Sigmoid colon (tissue), 7 donors: ENCODE measurements at places on chromosomes 1 and 21.

DNA sequence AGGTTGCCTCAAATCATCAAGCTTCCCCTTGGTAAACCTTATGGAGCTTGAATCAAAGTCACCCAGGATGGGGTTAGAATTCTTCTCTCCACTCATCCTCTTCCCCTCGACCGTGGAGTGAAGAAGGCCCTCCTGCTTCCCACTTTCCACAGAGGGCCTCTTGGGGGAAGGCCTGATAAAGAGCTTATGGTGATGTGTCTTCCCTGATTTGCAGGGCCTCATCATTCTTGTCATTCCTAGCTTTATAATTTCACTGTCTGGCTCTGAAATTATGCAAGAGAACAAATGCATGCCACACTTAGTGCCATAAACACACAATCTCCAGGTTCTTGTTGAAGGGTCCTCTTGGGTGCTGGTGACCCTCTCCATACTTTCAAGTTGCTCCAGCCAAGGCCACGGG lies 101.2 kb downstream of the HMGB4 start:
- H3K4me3 ChIP-seq = no peak overlapping the region
- H3K36me3 ChIP-seq = no peaks in the 10 kb centered on the region
- H3K4me1 ChIP-seq = no peaks in the 10 kb centered on the region
- H3K27me3 ChIP-seq = no peaks in the 10 kb centered on the region
- peak; percentile 17 for DNase-seq

GRCh38 chr1:43366179-43366578 lies 1.6 kb downstream of the ELOVL1 start:
- peaks cover 21% of the 10 kb centered on the region for H3K4me1 ChIP-seq
- peak overlapping the region; percentile 96 for H3K27ac ChIP-seq
- peaks cover 33% of the 10 kb centered on the region for H3K36me3 ChIP-seq

GRCh38 chr1:245270063-245270462 lies 115.3 kb downstream of the KIF26B start:
- DNase-seq = no peak
- H3K4me1 ChIP-seq = no peaks in the 10 kb centered on the region
- H3K4me3 ChIP-seq = no peak overlapping the region
- no peaks in the 10 kb centered on the region for H3K27me3 ChIP-seq
- H3K36me3 ChIP-seq = no peaks in the 10 kb centered on the region

GRCh38 chr1:192954705-192955265 lies 104.4 kb downstream of the UCHL5 start:
- H3K27ac ChIP-seq = no peak overlapping the region
- DNase-seq = no peak
- H3K27me3 ChIP-seq = no peaks in the 10 kb centered on the region
- peaks cover 24% of the 10 kb centered on the region for H3K4me1 ChIP-seq
- H3K36me3 ChIP-seq = no peaks in the 10 kb centered on the region

DNA sequence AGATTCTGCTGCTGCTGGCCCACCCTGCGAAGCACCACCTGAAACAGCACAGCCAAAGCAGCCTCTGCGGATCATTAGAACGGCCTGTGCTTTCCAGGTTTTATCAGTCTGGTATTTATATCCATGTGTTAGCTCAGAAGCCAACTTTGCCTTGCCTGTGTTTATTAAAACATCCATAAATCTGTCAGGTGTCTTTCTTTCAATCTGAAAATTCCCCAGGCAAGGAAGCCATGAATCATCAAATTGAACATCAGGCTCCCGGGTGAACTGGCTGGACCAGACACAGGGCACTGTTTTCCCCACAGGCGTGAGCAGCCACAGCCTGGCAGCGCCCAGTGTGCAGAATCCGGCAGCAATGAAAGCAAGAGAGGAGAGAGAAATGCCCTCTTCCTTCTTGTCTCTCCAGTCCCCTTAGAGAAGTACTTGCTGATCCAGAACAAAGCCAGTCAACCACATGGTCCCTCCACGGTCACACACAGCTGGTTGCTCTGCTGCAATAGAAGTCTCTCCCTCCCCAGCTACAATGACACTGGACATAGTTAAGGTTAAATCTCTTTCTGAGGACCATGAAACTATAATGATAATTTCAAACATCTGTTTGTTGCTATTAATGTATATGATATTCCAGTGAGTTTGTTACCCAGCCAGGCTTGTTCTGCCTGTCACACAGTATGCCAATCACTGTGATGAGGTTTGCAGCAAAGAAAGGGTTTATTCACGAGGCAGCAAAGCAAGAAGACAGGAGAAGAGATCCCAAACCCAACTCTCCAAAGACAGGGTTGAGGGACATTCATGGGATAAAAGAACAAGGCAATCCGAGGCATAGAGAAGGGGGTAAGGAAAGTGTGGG lies 212.1 kb upstream of the FMN2 start:
- no peaks in the 10 kb centered on the region for H3K36me3 ChIP-seq
- H3K27ac ChIP-seq = peak overlapping the region; percentile 45
- H3K27me3 ChIP-seq = no peaks in the 10 kb centered on the region
- no peaks in the 10 kb centered on the region for H3K4me1 ChIP-seq
- H3K4me3 ChIP-seq = no peak overlapping the region

GRCh38 chr1:204319462-204319861 lies 40.3 kb downstream of the PLEKHA6 start:
- H3K36me3 ChIP-seq = no peaks in the 10 kb centered on the region
- H3K4me1 ChIP-seq = peaks cover 14% of the 10 kb centered on the region
- DNase-seq = no peak
- no peak overlapping the region for H3K27ac ChIP-seq
- H3K4me3 ChIP-seq = no peak overlapping the region
- H3K27me3 ChIP-seq = no peaks in the 10 kb centered on the region

- H3K4me1 ChIP-seq = no peaks in the 10 kb centered on the region
- no peak for DNase-seq
- H3K4me3 ChIP-seq = no peak overlapping the region
- no peak overlapping the region for H3K27ac ChIP-seq
- H3K36me3 ChIP-seq = no peaks in the 10 kb centered on the region
Measured at GRCh38 chr1:31441970-31442647, 29.1 kb downstream of the SERINC2 start.
